Bronchial epithelial cell (primary cell): ENCODE measurements at places on chromosomes 5 and 9. TPM values are rescaled to one million over a fixed set of nuclear protein-coding genes. Genes with fewer than 3 reads are reported as not detected.

DNA sequence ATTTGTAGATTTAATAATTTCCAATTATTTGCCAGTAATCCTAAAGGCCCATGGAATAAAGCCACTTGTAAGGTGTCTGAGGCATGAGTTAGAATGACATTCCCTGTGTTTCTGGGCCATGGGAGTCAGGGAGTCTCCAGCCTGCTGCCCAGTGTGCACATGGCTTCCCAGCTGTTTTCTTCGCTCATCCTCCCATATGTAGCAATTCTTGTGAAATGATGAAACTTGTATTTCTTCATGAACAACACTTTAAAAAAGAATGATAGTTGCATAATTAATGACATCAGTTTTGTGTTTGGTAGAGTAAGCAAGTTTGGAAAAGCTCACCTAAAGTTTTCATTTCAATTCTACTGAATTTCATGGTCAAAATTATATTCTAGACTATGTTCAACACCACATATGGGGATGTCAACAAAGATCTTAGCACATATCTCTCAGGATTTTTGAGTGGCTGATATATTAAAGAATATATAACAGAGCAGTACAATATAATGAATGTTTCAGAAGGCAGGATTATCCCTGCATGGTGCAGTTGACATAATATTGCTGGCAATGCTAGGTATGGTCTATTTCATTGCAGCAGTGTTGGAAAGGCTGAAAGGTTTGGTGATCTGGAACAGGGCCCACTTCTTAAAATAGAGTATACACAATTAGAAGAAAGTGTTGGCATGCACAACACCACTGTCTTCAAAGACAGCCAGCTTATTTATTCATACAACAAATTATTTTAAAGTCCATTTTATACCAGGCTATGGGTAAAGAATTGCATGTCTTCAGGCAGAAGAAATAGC, 44.7 kb downstream of the GRIN3A start:
- DNase-seq = no peak

FAM78A gene
- under 0.01 and 0.26 TPM in 2 replicates for total RNA-seq

DNA sequence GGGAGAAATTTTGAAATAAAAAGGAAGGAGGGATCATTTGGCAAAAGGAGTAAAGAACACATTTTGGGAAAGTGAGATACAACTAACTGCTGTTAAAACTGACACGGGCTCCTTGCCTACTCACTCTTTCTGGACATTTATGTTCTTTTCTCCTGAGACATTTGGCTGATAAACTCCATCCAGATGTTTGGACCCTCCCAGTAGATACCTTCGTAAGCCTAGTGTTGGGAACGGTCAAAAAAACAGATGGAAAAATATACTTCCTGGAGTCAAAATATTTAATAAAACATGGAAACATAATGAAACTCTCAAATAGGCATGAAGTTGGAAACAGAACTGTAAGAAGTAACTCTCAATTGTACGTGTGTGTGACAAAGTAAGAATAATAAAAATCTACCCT, 360.1 kb upstream of the RIOK2 start:
- no peak for DNase-seq

GRCh38 chr5:148928141-148928540, 101.7 kb downstream of the ADRB2 start:
- peak; percentile 40 for DNase-seq

DNA sequence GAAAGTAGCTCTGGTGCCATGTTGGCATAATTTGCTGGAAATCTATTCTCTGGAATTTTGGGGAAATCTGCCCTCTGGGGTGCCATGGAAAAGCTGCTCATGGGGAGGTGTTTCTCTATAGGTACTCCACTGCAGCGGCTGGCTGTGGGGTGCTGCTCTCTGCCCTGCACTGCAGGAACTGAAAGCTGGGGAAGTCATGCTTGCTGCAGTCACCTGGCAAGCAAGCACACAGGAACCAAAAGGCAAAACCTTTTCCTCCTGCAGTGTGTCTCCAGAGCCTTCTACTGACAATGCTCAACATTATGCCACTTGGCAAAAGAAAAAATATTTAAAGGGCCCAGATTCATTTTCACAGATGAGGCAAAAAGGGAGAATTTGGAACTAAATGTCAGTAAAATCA, 25.8 kb upstream of the CARNMT1 start:
- no peak for DNase-seq

DNA sequence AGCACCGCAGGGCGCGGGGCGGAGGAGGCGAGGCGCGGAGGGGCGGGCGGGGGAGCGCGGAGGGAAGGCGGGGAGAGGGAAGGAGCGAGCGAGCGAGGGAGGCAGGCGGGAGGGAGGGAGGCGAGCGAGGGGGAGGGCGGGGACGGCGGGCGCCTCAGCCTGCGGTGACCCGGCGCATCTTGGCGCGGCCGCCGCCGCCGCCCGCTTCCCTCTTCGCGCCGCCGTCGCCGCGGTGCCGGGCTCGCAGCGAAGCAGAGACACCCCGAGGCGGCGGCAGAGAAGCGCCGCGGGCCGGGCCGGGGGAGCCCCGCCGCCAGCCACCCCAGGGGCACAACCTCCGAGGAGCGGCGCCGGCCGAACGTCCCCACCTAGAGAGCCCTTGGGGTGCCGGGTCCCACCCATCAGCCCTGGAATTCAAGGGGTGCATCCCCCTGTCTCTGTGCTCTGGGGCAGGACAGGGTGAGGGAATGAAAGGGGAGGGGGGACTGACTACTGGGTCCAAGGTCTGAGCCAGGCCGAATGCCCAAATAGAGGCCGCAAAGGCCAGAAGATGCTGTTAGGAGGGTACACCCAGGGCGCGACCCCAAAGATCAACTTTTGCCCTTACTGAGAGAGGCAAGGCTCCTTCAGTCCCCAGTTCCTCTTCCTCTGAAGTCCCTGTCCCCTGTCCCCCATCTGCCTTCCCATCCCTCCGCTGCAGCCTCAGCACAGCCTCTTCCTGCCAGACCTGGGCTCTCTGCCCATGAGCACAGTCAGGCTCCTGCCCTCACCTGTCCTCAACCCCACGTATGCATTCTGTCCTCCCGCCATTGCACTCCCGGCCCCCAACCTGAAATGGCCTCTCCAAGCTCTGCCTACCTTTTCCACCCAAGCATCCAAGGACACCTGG, at the start of gene ADAMTS2:
Gene ADAMTS2, minus strand, starts transcription at position 29 of the 889 bp plus-strand sequence. CDS start 133 bp downstream, outside the sequence.
- no peak for DNase-seq

DNA sequence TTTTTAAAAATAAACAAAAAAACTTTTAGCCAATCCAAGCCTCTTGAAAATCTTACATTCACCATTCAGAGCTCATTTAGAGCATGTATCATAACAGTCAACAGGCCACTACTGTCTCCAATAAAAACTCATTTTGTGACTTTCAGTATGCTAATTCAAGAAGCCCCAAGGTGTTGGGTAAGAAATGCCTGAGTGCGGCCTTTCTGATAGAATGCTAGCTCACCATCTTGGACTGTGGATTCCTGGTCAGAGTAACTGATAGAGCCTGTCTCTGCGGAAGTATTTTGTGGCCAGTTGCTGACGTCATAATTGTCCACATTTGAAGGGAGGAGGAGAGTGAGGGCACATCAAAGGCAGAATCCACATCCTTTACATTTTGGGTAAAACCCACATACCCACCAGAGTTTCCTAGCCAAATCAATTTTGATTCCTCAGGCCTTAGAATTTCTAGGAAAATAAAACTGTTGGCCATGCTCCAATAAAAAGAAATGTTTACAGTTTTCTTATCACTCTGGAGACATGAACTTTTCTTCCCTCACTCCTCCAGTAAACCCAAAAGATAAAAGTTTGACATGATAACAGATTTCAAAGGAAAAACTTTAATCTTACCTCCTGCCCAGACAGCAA, 41.1 kb upstream of the ERCC6L2 start:
- no peak for DNase-seq

DNA sequence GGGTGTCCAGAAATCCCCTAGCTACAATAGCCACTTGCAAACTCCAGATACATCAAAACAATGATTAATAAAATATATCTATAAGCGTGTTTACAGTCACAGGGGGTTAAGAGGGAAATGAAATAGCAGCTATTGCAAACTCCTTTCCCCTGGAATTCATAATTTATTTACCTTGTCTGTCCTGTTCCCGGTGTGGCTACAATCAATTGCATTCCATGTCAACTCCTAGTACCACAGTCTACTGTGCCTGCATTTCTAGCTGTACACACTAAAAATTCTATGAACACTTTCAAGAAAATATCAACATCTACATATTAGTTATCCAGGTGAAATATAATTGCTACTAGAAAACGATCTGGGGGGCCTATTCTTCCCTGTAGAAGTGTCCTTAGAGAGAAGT, 217.6 kb downstream of the ELAVL2 start:
- DNase-seq = no peak

GRCh38 chr9:120985819-120986222, 59.2 kb upstream of the TRAF1 start:
- peak; percentile 54 for DNase-seq

DNA sequence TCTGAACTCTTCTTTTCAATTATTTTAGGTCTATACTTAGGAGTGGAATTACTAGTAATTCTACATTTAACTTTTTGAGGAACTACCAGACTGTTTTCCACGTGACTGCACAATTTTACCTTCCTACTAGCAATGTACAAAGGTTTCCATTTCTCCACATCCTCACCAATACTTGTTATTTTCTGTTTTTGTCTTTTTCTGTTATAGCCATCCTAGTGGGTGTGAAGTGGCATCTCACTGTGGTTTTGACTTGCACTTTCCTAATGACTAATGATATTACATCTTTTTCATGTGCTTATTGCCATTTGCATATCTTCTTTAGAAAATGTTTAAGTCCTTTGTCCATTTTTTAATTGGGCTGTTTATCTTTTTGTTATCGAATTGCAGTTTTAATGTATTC, 136.9 kb upstream of the EGFLAM start:
- DNase-seq = no peak

DNA sequence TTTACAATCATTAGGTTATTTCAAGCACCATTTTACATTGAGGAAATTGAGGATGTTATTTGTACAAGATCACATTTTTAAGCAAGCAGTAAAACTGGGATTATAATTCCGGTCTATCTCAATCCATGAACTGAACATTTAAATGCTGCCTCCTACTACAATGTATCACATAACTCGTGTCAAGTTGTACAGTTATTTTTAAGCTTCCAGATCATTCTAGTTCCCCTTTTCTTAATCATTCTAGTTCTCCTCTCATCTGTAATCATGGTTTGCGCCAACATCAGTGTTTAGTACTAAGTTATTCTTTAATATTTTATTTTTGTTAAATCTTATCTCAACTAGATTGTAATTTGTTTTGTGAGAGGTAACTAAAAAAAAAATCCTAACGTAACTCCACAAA, 2.4 kb upstream of the UHRF2 start:
- no peak for DNase-seq

- no peak for DNase-seq
Observed at GRCh38 chr9:87991151-87991870, 17.0 kb upstream of the CDK20 start.

DEPDC1B gene
- total RNA-seq = 2.1 and 3.2 TPM in 2 replicates
